T-helper 17 cell (primary cell): ENCODE measurements at places on chromosomes 6 and 20. TPM values are rescaled to one million over a fixed set of nuclear protein-coding genes. Genes with fewer than 3 reads are reported as not detected.

Gene NFS1
- 19.4 TPM for total RNA-seq

Gene PHACTR1
- total RNA-seq = 11.1 TPM

Gene MOCS1
- total RNA-seq = 0.52 TPM

DNA sequence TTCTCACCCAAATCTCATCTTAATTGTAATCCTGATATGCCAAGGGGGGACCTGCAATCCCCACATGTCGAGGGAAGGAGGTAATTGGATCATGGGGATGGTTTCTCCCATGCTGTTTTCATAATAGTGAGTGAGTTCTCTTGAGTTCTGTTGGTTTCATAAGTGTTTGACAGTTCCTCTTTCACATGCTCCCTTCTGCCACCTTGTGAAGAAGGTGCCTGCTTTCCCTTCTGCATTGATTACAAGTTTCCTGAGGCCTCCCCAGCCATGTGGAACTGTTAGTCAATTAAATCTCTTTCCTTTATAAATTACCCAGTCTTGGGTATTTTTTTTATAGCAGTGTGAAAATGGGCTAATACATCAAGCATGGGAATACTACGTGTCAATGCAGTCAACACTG, 925.0 kb upstream of the MAN1A1 start:
- no peak for DNase-seq

DNA sequence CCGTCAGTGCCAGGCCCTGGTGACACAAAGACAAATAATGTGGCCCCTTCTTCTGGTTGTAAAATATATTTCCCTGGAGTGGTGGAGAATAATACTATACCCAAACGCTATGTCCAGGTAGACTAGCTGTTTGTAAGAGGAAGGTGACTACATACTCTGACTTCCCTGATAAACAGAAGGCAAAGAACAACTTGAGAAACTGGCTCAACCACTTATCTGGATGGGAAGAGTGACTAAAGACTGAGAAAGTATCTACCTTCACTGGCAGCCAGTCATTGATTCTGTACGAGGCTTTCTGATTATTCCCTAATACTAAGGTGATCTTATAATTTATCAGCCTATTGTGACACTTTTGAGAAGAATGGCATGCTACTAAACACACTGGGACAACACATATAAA, 569.7 kb downstream of the EPHA7 start:
- no peak for DNase-seq

- DNase-seq = no peak
These were observed 76.1 kb downstream of the HCRTR2 start for GRCh38 chr6:55250400-55250799.

- no peak for DNase-seq
These were observed 450.8 kb upstream of the SOX4 start for GRCh38 chr6:21142741-21143140.
